ENCODE measurements at places on chromosomes 4 and X.

DNA sequence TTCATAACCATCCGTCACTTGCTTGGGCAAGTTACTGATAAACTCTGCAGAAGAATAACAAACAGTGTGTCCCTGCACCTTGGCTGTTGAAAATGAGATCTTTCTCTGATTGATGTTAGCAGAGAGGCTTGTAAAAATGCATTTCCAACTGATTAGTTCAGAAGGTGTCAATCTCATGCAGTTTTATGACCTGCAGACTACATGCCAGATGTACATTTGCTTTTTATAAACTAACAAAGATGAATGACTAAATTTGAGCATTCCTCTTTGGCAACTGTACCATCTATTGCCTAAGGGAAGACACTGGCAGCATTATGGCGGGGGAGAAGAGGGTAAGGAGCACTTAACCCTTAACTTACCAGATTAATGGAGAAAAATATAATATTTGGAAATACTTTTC lies 192.8 kb downstream of the DCTD start:
- no peak for DNase-seq

DNA sequence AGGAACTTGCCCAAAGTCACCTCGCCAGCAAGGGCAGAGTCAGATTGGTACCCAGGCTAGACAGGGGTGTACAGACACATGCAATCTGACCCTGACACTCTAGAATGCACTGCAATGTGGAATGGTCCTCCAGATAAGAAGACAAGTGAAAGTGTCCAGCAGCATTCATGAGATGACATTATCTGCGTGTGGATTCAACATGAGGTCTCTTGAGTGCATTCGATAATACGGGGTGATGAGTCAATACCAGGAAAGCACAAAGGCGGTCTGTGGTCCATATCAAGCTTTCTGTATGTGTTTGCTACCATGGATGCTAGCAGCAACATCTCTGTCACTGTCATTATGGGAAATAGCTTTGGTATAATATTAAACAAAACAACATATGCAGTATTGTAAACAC lies 6.8 kb upstream of the XAGE3 start:
- DNase-seq, result no peak

- no peak for DNase-seq
Observed at GRCh38 chrX:2320580-2321327, 180.0 kb downstream of the DHRSX start.

- DNase-seq, result no peak
Observed at GRCh38 chr4:142548491-142548890, 297.6 kb downstream of the INPP4B start.

DNA sequence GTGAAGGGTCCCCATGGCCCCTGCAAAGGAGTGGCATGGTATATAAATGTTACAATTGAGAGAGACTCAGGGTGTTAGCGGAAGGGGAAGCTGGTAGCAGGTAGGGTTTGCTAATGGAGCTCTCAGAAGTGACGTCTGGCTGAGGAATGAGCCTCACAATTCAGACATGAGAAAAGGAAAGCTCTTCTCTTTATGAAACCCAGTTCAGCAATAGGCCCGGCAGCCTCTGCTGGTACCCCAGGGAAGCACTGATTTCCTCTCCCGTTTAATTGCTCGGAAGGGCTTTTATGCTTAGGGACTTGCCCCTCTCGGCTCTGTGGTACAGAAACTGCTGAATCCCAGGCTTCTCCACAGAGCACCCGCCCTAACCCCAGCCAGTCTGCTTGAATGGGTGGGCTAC lies 19.4 kb upstream of the AFAP1 start:
- no peak for DNase-seq
